ENCODE measurements at places on chromosomes 5 and 9.

- no peak for DNase-seq
Measured at GRCh38 chr9:14228602-14229001, 85.3 kb downstream of the NFIB start.

GRCh38 chr9:96441798-96442445, 8.0 kb upstream of the HABP4 start:
- no peak for DNase-seq

DNA sequence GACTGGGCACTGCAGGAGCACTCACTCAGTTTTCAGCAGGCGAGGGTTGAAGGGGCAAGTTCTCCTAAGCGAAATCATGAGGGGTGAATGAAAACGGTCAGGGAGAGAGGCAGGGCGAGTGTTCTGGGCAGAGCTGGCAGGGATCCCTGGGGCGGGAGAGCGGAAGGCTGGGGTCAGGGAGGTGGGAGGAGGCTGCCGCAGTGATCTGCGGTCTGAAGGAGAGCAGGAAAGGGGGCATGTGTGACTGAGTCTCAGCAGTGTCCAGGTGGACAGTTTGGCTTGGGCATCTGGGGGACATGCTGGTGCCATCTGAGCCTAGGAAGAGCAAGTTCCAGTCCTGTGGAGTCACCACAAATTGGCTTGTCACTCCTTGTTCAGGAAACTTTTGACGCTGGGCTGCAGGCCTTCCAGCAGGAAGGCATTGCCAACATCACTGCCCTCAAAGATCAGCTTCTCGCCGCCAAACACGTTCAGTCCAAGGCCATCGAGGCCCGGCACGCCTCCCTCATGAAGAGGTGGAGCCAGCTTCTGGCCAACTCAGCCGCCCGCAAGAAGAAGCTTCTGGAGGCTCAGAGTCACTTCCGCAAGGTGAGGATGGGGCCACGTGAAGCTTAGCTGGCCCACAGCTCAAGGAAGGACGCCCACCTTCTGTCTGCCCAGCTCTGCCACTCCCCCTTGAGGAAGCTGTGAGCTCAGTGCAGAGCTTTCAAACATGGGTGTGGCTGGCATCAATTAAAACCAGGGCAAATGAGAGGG, 31.1 kb downstream of the DYNC2I2 start:
- DNase-seq = no peak

GRCh38 chr9:126451316-126451885, 124.8 kb downstream of the MVB12B start:
- no peak for DNase-seq

DNA sequence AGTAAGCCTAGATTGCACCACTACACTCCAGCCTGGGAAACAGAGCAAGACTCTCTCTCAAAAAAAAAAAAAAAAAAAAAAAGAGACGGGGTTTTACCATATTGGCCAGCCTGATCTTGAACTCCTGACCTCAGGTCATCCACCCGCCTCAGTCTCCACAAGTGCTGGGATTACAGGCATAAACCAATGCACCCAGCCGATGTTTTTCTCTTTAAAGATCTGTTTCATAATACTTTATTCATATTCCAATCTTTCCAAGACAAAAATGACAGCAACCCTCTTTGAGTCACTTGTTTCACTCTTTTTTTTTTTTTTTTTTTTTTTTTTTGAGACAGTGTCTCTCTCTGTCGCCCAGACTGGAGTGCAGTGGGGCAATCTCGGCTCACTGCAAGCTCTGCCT, 13.6 kb upstream of the LMNB1 start:
- DNase-seq = no peak

GRCh38 chr9:94977416-94977815, 250.9 kb downstream of the AOPEP start:
- DNase-seq = no peak

- DNase-seq = no peak
Measured at GRCh38 chr5:111930905-111931461, 174.0 kb upstream of the NREP start.

GRCh38 chr5:135491552-135492318, 39.6 kb upstream of the TIFAB start:
- no peak for DNase-seq

GRCh38 chr5:73233053-73233460, 60.1 kb downstream of the TMEM174 start:
- no peak for DNase-seq

DNA sequence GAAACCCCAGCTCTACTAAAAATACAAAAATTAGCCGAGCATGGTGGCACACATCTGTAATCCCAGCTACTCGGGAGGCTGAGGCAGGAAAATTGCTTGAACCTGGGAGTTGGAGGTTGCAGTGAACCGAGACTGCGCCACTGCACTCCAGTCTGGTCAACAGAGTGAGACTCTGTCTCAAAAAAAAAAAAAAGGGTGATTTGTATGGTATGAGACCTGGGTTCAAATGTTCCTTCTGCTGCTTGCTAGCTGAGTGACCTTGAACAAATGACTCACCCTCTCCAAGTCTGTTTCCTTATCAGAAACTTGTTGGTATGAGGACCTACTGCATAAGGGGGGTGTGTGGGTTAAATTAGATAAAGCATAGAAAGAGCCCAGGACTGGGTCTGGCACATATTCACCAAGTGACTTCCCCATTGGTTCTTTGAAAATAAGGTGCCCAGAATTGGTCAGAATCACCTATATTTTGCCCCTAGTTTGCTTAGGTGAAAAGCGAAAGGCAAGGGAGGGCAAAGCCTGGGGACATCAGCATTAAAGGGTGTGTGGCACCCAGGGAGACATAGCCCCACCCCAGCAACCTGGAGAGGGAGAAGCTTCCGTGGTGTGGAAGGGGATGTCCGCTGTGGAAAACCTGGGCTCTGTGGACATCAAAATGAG, 9.9 kb downstream of the SLC25A25 start:
- DNase-seq = no peak

DNA sequence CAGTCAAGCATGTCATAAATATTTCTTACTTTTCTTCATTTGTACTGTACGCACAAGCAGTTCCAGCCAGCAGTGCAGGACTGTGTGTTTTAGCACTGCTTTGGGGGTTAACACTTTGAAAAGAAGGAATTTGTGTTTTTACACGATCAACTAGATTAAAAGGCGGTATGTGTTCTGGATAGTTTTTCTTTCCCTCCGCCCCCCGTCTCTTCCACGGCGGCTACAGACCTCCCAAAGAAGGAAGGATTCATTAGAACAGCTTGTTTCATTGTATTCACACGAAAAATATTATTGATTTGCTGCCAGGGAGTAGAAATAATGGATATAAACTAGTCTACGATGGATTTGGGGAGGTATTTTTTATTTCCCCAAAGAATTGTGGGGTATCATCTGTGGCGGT, 336.8 kb upstream of the RFX3 start:
- no peak for DNase-seq

DNA sequence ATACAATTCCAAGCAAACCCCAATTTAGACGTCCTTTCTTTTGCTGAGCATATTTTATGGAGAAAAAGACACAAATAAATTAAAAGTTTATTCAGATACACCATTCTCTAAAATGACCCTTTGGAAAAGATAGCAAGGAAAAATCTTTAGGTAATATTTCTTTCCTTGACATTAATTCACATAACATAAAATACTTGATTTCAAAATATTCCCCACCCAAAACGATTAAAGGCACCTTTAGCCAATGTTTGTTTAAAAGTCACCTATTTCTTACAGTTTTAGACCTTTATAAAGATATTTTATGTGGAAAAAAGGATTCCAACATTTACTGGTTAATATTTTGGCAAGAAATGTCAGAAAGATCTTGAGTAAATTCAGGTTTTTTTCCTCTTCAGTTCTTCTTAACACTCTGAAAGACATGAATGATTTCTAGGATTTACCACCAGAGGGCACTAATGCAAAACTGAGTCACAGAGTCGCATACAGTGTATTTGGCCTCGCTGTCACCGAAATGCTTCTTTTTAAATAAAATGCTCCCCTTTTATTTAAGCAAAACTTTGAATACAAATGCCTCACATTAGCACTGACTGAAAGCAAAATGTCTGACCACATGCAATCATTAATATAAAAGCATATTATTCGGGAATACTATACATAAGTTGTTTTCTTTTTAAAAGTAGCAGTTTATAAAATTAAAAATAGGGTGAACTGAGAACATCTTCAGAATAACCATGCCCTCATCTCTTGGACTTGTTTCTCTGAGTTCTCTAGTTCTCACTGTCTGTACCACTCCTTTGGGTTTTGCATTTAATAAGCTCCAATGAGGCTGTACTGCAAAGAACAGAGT, 122.5 kb downstream of the SLC1A3 start:
- no peak for DNase-seq

GRCh38 chr9:129602598-129603415, 18.1 kb downstream of the C9orf50 start:
- DNase-seq = no peak

GRCh38 chr5:73256862-73257261, 83.9 kb downstream of the TMEM174 start:
- no peak for DNase-seq

GRCh38 chr5:36526537-36526936, 79.9 kb upstream of the SLC1A3 start:
- no peak for DNase-seq

DNA sequence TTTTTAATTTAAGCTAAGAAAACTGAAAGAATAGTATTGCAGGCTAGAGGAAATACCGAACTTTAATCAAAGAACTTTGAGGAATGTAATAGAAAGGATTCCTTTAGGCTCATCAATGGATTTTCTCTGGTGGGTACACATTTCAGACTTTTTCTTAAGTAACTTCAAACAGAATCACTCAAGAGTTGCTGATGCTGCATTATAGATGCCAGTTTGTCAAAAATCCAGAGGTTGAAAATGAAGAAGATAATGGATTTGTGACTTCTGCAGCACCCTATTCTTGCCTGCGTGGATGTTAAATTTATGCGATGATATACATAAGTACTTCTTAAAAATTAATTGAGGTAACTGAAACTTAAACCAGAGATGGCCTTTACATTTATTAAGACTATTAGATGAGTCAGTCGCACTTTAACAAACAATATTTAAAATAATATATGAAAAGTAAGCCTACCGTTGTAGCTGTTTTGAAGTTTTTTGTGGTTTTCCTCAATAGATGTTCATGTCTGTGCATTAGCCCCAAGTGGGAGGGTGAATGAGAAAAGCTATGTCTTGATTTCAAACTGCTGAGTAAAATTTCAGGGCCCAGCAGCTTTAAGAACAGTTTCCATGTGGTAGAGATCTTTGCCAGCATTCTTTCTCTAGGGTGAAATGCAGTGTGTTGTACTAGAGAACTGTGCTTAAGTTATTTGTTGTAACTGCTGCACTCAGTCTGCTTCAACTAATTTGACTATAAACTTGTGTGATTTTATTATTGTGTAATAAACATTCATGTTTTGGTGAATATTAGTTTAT, at the start of gene OGN:
Gene OGN (minus strand): TSS at position 537 of the 795 bp plus-strand sequence. CDS start 1,171 bp downstream, outside the sequence.
- DNase-seq = no peak

- no peak for DNase-seq
Measured at GRCh38 chr5:58228896-58229295, 231.0 kb downstream of the PLK2 start.

DNA sequence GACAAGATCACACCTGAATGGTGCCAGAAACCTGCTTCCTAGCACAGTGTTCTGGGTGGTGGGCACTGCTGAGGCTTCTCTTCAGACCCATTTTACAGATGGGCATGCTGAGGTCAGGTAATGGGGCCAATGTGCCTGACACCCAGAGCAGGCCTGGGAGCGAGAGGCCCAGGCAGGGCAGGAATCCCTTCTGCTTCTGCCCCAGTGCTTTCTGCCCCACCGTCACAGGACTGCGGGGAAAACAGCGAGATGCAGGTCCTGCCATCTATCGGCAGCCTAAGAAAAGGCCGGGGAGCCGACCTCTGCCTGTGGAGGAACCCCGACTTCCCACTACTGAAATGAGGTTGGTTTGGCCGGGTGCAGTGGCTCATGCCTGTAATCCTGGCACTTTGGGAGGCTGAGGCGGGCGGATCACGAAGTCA, 22.8 kb upstream of the RNU6ATAC start:
- DNase-seq = no peak

Measured in stimulated activated CD8-positive, alpha-beta memory T cell treated with anti-CD3 and anti-CD28 coated beads, Interleukin-7, amount 100 ng/mL, for 1 hour (primary cell).